ENCODE measurements at places on chromosomes 11 and 22.

GRCh38 chr11:108398439-108398838 is 68.9 kb downstream of the C11orf65 start:
- no peak for DNase-seq

GRCh38 chr11:102111011-102111786 is 952 bp downstream of the YAP1 start:
- DNase-seq: peak; percentile 49

GRCh38 chr22:40425082-40425481 is 54.7 kb downstream of the SGSM3 start:
- DNase-seq: no peak

GRCh38 chr22:37560608-37561211 is 430 bp downstream of the CDC42EP1 start:
- no peak for DNase-seq

Data from HS-5 (cell line).